ENCODE measurements at places on chromosomes 2 and 18. TPM values are rescaled to one million over a fixed set of nuclear protein-coding genes. Genes with fewer than 3 reads are reported as not detected.

The SERPINB13 gene
- total RNA-seq, result not detected

The NEURL3 gene
- total RNA-seq, result 0.33 TPM

The WNT10A gene
- total RNA-seq, result not detected

The EML6 gene
- total RNA-seq, result 2.7 TPM

The TXNL1 gene
- total RNA-seq, result 49.6 TPM
